ENCODE measurements at places on chromosomes 2 and 18. TPM values are rescaled to one million over a fixed set of nuclear protein-coding genes. Genes with fewer than 3 reads are reported as not detected.

The GAL3ST2 gene
- total RNA-seq, result not detected

The KCNJ13 gene
- not detected for total RNA-seq

The SH3RF3 gene
- 7.9 TPM for total RNA-seq

The VWC2L gene
- total RNA-seq, result not detected

The PLCL1 gene
- 78.6 TPM for total RNA-seq

The HOXD4 gene
- total RNA-seq, result not detected

The CNDP1 gene
- total RNA-seq, result not detected

The RAD51AP2 gene
- total RNA-seq, result 0.14 TPM

The POTEJ gene
- total RNA-seq, result not detected

The RPIA gene
- total RNA-seq, result 18.0 TPM

The CHRNG gene
- total RNA-seq, result not detected

The BOD1L2 gene
- total RNA-seq, result not detected

The MROH2A gene
- total RNA-seq, result not detected

The TRIM43 gene
- total RNA-seq, result not detected

DNA sequence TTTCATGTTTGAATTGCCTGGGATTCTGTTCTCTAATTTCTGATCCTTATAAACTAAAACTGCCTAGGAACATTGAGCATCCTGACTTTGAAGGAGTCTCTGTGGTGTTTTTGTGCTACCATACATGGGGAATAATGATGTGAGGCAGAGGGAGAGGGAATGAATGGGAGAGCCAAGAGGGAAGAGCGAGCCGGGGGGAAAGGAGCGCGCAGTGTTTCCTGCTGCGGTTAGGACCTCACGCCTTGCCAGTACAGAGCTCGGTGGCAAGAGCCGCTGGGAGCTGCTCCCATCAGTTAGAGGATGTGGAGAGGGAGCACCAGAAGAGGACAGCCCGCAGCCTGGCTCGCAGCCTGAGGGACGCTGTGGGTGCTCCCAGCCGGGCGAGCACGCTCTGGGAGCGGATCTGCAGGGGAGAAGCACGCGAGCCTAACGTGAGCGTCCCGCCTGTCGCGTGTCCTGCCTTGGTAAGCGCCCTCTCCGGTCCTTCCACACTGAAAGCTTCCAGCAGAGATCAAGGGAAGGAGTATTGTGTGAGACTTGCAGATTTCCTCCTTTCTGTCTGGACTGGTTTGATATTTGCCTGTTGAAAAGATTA is 114.7 kb downstream of the FAM210A start:
- peak; percentile 71 for DNase-seq

GRCh38 chr2:6846540-6846939 is 19.2 kb downstream of the CMPK2 start:
- DNase-seq, result no peak

GRCh38 chr2:226644399-226644865 is 155.2 kb downstream of the IRS1 start:
- peak; percentile 33 for DNase-seq

DNA sequence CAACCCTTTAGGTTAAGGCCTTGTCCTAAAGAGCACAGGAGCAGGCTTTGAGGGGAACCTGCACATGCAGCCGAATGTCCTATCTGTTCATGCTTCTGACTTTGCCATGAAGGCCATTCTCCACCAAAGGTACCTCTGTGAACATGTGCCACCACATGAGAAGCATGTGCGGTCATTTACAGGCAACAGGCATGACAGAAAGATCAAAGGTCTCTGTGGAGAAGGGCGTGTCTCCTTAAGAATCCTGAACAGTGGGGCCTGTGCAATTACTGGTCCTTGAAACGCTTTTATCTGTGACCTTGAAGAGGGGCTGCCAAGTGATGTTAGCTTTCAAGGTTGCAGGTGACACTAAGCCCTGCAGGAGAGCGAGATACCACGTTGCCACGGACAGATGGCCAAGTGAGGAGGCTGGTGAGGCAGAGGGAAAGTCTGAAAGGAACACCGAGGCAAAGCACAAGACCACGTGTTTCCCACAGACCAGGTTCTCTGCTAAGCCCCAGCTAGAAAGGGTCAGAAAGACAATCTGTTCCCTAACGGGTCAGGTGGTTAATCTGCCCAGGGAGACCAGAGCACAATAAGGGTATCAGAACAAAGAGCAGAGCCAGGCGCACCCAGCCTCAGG is 19.5 kb upstream of the POMC start:
- no peak for DNase-seq

GRCh38 chr2:231182513-231182899 is 15.9 kb upstream of the ARMC9 start:
- DNase-seq, result no peak

DNA sequence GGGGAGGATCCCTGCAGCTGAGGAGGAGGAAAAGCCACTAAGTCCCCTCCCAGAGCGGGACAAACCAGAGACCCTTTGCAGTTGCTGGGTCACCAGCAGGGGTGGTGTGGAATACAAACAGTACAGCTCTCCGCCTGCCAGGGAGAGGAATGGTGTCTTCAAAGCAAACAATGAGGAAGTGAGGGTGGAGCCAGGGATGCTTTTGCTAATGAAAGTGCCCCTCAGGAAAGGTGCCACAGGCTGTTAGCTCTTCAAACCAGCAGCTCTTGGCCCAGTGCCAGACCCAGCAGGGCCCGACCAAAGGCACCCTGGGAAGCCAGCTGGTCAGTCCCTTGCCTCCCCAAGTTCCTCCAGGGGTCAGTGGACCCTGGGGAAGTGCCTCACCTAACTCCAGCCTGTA is 102.8 kb downstream of the HIBCH start:
- peak; percentile 41 for DNase-seq

GRCh38 chr2:5661362-5661761 is 30.8 kb upstream of the SOX11 start:
- no peak for DNase-seq

- no peak for DNase-seq
Measured at GRCh38 chr2:42186366-42186765, 17.2 kb downstream of the EML4 start.

- DNase-seq, result no peak
Measured at GRCh38 chr2:51013933-51014526, 17.9 kb downstream of the NRXN1 start.

- DNase-seq, result peak; percentile 39
Measured at GRCh38 chr2:179263446-179264367, 925 bp downstream of the SESTD1 start.

GRCh38 chr2:170953941-170954340 is 24.9 kb downstream of the GORASP2 start:
- DNase-seq, result no peak

- DNase-seq, result no peak
Measured at GRCh38 chr2:130987519-130988425, 105.5 kb downstream of the FAM168B start.

DNA sequence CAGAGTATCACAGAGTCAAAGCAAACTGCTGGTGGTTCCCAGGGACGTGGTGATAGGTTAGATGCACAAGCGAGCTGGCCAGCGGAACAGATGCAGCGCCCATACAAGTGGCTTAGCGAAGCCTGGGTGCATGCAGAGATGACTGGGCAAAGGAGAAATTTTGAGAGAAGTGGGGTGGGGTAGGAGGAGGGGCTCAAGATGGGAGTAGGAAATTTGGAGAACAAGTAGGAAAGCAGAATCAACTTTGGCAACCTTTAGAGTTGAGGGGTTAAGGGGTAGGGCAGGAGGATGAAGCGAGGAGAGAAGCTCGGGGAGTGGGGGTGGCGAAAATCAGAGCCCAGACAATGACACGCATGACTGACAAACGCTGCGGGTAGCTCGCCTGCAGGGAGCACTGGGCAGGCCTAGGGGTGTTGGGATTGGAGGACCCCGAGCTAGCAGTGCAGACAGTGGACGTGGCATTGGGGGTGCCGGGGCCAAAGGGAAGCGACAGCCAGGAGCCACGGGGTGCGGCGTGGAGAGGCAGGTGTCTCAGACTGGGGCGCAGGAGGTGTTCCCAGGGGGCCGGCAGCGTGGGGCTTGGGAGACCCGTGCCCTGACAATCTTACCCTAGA is 431 bp downstream of the FAM98A start:
- DNase-seq, result no peak

DNA sequence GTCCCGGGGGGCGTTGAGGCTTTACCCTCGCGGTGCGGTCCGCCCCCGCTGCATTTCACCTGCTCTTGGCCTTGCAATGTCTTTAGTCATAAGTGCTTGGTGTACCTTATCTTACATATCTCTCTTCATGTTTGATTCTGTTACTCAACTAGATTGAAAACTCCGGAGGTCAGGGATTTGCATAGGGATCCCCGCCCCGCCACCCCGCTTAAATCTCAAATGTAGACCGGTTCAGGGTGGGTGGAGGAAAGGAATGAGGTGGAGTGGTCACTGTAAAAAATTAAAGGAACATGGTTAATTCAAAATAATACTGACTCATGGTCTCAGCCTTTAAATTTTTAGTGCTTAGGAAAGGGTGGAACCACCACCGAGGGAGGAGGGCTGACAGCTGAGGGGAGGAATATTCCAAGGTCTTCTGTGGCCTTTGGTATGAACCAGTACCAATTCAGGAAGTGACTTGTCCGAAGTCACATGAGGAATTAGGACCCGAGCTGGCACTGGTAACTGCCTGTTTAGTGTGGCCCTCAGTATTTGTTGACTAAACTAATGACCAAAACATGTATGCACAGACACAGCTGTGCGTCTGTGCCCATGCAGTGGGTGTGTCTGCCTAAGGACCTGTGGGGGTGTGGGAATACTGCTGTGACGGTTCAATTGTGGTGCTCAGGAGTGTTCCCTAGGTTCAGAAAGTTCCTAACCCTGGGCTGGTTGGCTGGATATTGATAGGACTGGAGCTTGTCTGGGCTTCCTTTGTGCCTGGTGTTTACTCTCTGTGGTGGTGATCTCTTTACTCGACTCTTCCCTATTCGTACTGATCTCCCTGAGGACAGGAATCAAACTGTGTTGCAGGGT is 1.0 kb downstream of the PLEKHB2 start:
- no peak for DNase-seq

DNA sequence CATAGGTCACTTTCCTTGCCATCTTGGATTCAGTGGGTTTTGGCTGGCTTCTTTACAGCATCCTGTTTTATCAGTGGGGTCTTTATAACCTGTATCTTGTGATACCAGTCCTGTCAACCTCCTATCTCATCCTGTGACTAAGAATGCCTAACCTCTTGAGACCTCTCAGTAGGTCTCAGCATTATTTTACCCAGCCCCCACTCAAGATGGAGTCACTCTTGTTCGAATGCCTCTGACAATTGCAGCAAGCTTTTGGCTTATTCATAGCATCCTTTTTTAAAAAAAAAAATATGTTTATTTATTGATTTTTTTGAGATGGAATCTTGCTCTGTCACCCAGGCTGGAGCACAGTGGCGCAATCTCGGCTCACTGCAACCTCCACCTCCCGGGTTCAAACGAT is 24.7 kb upstream of the IGFBP2 start:
- DNase-seq, result no peak

GRCh38 chr2:127566576-127566975 is 31.1 kb downstream of the MYO7B start:
- no peak for DNase-seq

DNA sequence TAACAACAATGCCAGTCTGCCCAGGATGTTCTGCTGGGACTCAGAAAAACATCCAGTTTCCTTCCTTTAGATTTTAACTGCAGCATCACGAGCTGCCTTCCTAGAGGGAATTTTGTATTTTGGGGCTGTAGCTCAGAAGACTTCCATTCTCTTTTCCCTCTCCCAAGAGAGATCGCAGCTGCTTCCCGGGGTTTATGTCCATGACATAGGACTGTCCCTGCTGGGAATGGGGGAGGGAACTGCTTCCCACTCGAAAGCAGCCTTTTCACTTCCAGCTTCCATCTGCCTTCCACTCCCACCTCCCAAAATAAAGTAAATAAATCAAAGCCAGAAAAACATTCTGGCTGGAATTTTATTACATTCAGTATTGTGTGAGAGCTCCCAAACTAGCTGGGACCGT is 52.4 kb downstream of the LIMS1 start:
- no peak for DNase-seq

DNA sequence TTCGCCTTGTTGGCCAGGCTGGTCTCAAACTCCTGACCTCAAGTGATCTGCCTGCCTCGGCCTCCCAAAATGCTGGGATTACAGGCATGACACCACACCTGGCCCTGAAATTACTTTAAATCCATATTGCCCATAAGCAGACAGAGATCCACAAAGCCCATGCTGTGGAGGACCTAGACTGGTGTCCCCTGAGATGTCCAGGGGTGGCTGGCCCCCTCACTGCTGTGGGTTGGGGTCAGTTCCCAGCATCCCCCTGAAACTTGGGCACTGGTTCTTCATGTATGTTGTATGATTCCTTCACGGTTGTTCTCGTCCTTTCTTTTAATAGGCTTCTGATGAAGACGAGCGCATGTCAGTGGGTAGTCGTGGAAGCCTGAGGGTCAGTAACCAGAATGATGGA is 78.1 kb upstream of the RBM44 start:
- DNase-seq, result no peak

- DNase-seq, result no peak
Measured at GRCh38 chr2:232802091-232802490, 25.7 kb upstream of the KCNJ13 start.

GRCh38 chr2:202442882-202443281 is 66.8 kb downstream of the BMPR2 start:
- no peak for DNase-seq

- DNase-seq, result no peak
Measured at GRCh38 chr2:201057087-201057521, 14.4 kb downstream of the HYCC2 start.

DNA sequence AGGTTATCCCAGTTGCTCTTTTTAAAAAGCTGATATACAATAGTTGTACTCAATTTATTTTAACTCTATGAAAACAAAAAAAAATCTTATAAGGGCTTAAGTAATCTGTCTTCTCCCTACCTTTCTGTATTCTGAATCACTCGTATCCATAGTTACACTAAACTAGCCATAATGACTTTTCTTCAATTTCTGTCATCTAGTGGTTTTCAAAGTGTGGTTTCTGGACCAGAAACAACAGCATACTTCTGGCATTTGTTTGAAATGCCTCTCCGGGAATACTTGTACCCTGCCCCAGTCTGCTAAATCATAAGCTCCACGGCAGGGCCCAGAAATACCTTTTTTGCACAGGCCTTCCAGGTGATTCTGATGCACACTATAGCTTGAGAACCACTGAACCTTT is 253.6 kb downstream of the LRRTM4 start:
- DNase-seq, result no peak

GRCh38 chr2:42091671-42092070 is 43.9 kb downstream of the PKDCC start:
- DNase-seq, result no peak

- no peak for DNase-seq
Measured at GRCh38 chr2:233976087-233976486, 58.9 kb downstream of the TRPM8 start.

DNA sequence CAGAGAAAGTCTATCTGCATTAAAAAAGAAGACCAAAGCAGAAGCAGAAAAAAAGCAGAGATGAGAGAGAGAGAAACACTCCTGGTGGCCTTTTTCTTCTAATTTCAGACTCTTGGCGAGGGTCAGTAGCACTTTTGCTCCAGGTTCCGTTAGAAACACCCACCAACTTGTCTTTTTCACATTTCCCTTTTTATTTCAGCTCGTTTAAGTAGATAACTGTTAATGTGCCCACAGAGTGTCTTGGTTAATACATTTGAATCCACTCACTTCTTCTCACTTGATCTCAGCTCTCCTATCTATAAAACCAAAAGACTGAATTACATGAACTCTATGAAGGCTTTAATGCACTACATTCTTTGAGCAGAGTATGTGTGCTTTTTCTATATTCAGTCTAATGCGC is 63.1 kb downstream of the AAK1 start:
- no peak for DNase-seq

GRCh38 chr2:123528996-123529707 is 495.9 kb upstream of the CNTNAP5 start:
- DNase-seq, result no peak

- no peak for DNase-seq
Measured at GRCh38 chr18:70380915-70381896, 92.4 kb downstream of the SOCS6 start.

- DNase-seq, result no peak
Measured at GRCh38 chr2:64982932-64983331, 6.3 kb upstream of the SLC1A4 start.

- no peak for DNase-seq
Measured at GRCh38 chr18:48835745-48836170, 115.0 kb downstream of the SMAD7 start.

Data from left ventricle myocardium inferior (tissue), 1 donor.